Stimulated activated CD8-positive, alpha-beta memory T cell treated with anti-CD3 and anti-CD28 coated beads, Interleukin-4, amount 100 ng/mL, for 24 hours (primary cell): ENCODE measurements at places on chromosomes 1 and 21.

GRCh38 chr1:7469255-7469938 lies 301.7 kb upstream of the VAMP3 start:
- no peak for DNase-seq

- no peak for DNase-seq
Observed at GRCh38 chr1:42466030-42466429, 2.9 kb downstream of the CCDC30 start.

GRCh38 chr1:206955476-206956451 lies 9.5 kb upstream of the PIGR start:
- no peak for DNase-seq

GRCh38 chr1:84190455-84190854 lies 46.4 kb downstream of the PRKACB start:
- no peak for DNase-seq

- no peak for DNase-seq
Observed at GRCh38 chr1:153984123-153984894, 1.8 kb downstream of the RAB13 start.

DNA sequence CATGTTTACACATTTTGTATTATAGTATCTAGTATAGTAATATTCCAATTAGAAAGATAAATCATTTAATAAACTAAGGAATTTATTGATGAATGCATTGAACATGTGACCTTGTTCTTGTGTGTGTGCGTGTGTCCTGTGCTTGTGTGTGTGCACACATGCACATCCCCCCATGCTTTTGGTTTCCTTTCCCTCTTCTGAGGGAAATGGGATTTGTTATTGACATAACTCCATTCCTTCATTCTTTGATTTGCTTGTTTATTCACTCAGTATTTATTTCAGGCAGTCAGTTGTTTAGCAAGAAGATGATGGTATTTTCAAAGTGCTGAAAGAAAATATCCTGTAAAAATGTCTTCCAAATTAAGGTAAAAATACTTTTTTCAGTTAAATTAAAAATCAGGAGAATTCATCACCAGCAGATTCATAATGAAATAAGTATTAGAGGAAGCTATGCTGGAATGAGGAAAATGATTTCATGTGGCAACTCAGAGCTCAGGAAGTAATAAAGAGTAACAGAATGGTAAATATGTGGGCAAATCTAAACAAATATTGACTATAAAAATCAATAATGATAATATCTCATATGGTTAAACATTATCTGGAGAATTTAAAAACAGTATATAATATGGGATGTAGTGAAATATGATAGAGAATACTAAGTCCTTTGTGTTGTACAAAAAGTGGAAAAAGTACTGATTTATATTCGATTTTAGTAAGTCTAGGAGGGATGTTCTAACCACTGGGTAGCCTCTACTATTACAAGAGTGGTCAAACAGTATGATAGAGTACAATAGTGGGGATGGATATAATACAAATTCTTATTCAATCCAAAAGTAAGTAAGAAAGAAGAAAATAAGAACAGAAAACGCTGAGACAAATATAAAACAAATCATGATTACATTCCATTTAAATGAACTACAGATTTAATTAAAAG lies 35.2 kb upstream of the SIPA1L2 start:
- no peak for DNase-seq

- no peak for DNase-seq
Observed at GRCh38 chr1:207807326-207807689, 55.5 kb downstream of the CD46 start.

- DNase-seq: no peak
Observed at GRCh38 chr1:21437341-21437640, 2.6 kb upstream of the NBPF3 start.
